ENCODE measurements at places on chromosomes 1 and 21.

GRCh38 chr1:23836037-23836436 lies 10.8 kb upstream of the HMGCL start:
- no peak for DNase-seq

- no peak for DNase-seq
These were observed 14.0 kb upstream of the ZC3H11B start for GRCh38 chr1:219626865-219627264.

DNA sequence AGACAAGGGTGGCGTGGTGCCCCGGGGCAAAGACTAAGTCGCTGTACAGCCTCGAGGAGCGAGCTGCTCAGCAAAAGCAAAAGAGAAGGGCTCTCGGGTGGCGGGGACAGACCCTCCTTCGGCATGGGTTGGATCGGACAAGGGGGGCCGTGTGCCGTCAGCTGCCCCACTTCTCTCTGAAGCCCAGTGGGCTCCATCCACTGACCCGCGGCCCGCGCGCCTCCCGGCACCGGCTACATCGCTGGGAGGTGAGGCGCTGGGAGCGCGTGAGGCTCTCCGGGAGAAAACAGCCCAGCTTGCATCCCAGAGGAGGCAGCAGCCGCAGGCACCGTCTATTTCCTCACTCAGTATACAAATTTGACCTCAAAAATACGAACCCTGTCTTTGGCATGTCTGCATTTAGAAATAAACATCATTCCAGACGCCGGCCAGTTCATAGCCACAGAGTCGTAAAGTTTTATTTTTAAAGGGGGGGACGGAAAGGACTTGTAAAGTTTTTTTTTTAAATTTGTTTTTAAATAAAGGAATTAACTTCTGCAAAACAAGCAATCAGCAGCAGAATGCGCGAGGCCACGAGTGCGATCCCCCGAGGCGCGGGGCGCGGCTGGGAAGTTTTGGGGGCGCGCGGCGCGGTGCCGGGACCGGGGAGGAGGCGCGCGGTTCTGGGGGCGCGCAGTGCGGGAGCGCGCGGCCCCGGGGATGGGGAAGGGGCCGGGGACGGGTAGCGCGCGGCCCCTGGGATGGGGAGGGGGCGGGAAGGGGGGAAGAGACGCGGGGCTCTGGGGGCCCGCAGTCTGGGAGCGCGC lies 689 bp upstream of the GPR137B start:
- DNase-seq = peak; percentile 82

DNA sequence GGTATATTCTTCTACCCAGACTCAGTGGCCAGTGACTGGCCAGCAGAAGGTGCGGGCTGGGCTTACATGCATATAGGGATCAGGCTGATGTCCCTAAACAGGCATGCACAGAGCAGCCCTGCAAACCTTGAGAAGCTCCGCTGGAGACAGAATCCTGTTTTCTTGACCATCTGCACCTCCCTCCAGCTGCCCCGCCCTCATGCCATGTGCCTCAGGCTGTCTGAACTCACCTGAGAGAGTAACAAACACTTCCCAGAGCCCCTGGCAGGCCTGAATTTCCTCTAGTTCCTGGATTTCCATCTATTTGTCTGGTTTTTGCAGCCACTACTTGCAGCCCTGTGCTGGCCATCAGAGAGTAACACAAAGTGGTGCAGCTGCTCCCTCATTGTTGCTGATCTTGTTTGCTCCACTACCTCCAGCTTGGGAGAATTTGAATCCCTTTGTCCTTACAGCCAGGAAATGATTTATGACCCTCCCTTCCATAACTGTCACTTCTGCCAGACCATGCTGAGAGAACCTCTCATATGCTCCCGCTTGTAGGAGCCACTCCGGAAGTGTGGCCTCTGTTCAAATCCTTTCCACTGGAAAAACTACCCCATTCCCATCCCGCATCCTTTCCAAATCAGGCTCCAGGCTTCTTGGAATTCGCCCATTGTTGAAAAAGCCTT lies 113.6 kb downstream of the NMNAT2 start:
- no peak for DNase-seq

- no peak for DNase-seq
These were observed 96.2 kb downstream of the LAMC2 start for GRCh38 chr1:183282101-183282855.

DNA sequence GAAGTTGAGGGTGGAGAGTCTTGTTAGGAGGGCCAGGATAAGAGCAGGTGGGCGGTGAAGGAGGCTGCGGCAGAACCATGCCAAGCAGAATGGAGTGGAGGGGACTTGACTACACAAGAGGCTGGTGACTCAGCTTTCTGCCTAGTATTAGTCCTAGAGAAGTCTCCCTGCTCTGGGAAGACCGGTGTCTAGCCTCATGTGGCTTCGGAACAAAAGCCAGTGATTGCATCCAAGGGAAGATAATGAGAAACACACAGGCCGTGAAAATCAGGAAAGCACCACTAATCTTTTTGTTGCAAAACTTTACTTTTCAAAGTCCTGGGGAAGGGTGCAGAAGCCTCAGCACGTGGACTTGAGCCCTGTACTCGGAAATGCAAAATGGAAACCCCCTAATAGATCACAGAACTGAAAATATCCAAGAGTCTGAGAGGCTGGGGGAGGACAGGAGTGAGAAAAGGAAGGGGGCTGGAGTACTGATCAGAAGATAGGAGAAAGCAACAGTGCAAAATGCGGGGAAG lies 31.4 kb downstream of the DDR2 start:
- DNase-seq = no peak

- no peak for DNase-seq
These were observed 37.4 kb upstream of the NRDC start for GRCh38 chr1:51915951-51916350.

GRCh38 chr1:20399196-20399595 lies 86.8 kb downstream of the CAMK2N1 start:
- no peak for DNase-seq

GRCh38 chr1:231317306-231318014 lies 20.2 kb downstream of the EXOC8 start:
- no peak for DNase-seq

- no peak for DNase-seq
These were observed 890.9 kb downstream of the MRPL39 start for GRCh38 chr21:24716281-24716918.

DNA sequence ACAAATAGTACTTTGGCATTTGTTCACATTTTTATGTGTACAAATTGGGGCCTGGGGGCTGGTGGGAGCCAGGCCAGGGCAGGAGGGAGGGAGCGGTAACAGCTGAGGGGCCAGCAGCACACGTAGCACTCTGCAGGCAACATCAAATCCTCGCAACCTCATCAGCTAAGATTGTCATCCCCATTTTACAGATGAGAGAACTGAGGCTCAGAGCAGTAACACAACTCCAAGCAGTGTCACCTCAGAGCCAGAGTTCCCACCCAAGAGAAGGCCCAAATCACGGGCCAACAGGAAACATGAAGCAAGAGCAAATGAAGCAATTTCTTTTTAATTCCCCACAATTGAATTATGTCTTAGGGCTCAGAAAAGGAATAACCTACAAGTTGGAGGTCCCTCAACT lies 14.1 kb downstream of the IFFO2 start:
- no peak for DNase-seq

GRCh38 chr1:196366817-196367495 lies 241.3 kb downstream of the KCNT2 start:
- DNase-seq = no peak

DNA sequence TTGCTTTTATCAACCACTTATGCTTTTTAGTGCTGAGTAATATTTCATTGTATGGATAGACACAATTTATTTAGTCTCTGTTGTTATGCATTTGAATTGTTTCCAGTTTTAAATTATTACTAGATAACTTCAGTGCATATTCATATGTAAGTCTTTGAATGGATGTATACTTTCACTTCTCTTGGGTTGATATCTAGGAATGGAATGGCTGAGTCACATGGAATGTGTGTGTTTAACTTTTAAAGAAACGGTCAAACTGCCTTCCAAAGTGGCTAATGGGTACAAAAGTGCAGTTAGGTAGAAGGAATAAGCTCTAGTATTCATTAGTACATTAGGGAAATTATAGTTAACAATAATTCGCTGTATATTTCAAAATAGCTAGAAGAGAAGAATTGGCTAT lies 82.4 kb downstream of the NPHS2 start:
- no peak for DNase-seq

GRCh38 chr1:2348346-2349325 lies 42.7 kb downstream of the MORN1 start:
- DNase-seq = no peak

DNA sequence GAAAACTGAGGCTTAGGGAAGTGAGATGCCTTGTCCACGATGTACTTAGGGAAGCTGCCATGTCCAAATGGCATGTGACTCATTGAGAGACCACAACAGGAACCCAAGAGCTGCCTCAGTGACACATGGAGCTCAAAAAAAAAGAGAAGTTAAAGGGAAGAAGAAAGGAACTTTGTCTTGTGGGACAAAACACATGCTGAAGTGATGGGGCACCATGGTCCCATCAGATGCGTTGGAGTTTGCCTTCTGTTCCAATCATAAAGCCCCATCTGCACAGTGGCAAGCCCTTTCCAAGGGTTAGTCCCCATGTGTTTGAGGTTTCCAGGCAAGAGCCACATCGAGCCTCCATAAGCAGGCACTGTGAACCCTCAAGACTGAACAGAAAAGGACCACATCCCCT lies 8.0 kb downstream of the MED8 start:
- DNase-seq = no peak
